ENCODE measurements at places on chromosomes 7 and 10.

DNA sequence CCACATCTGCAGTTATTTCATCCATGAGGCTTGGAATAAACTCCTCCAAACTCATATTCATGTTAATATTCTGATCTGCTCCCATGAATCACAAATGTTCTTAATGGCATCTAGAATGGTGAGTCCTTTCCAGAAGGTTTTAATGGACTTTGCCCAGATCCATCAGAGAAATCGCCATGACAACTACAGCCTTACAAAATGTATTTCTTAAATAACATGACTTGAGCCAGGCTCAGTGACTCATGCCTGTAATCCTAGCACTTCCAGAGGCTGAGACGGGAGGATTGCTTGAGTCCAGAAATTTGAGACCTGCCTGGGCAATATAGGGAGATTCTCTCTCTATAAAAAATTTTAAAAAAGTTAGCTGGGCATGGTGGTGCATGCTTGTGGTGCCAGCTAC is 102.1 kb upstream of the TMEM168 start:
- DNase-seq: peak; percentile 71

GRCh38 chr10:100371482-100372027 is 24.5 kb downstream of the SCD start:
- DNase-seq: no peak

DNA sequence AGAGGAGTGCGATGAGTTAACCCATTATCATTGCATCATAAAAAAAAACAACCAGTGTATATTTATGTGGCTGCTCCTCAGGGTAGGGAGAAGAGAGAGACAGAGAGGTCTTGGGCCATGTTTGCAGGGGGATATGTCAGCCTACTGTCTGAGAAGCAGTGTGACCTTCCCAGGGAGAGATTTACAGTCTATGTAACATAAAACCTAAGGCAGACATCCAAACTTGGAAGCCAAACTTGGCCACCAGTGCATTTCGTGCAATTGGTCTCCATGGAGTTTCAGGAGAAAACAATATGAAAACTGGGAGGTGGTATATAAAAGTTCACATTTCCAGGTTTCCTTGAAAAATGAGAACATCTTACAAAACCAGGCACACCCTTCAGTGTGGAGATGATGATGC is 85.9 kb upstream of the CXCL12 start:
- DNase-seq: no peak

GRCh38 chr7:43242628-43243255 is 130.3 kb downstream of the HECW1 start:
- no peak for DNase-seq

GRCh38 chr7:44541028-44541869 is at the start of gene NPC1L1:
Gene NPC1L1, minus strand, starts transcription at chr7:44541330. Its CDS starts 71 bp downstream, at chr7:44541259.
- no peak for DNase-seq

GRCh38 chr7:123323689-123324088 is 123.9 kb upstream of the SLC13A1 start:
- no peak for DNase-seq

- DNase-seq: no peak
Measured at GRCh38 chr7:129370812-129371211, 63.4 kb upstream of the STRIP2 start.

GRCh38 chr7:116570306-116570705 is 45.5 kb downstream of the CAV1 start:
- DNase-seq: peak; percentile 25

DNA sequence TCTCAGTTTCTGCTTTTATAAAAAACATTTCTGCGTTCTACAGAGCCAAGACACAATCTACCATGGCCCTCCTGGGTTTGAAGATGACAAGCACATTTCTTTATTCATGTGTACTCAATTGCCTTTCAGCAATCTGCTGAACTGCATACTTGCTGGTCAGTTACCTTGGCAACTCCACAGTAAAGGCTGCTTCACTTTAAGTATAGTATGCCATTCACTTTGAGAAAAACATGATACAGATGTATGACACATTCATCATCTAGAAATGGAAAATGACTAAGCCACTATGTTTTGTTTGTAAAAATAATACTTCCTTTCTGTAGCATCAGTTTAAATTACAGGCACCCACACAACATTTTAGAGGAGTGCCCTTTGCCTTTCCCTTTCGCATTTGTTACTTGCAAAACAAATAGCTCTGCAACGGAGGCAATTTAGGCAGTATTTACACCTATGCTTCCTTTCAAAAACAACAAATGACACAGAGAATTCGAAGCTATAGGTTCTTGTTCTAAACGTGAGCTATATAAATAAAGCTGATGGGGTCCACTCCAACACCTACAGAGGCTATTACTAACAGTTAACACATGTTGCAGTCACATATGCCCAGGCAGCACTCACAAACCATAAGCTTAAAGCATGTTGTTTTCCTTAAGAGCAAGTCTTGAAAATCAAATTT is 23.5 kb downstream of the SGCE start:
- peak; percentile 81 for DNase-seq

- no peak for DNase-seq
Measured at GRCh38 chr7:148882841-148883265, 1.2 kb downstream of the EZH2 start.

- DNase-seq: peak; percentile 94
Measured at GRCh38 chr7:103134836-103135554, 13.9 kb downstream of the NAPEPLD start.

DNA sequence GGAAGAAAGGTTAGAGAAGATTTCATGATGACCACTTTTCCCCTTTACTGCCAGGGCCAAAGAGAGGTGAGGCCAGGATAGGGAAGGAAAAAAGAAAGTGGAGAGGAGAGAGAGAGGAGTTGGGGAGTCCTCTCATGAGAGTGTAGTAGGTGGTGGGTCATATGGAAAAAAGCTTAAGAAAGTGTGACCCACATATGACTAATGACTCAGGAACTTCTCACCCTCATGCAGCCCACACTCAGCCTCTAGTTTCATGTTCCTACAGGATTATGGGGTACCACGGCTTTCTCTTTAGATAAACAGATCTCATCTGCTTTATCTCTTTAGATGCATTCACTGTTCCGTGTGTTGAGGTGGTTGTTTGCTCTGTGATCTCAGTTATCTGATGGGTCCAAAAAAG is 462.5 kb upstream of the IGFBP3 start:
- DNase-seq: peak; percentile 66

- no peak for DNase-seq
Measured at GRCh38 chr7:43931346-43931745, 5.1 kb downstream of the UBE2D4 start.

DNA sequence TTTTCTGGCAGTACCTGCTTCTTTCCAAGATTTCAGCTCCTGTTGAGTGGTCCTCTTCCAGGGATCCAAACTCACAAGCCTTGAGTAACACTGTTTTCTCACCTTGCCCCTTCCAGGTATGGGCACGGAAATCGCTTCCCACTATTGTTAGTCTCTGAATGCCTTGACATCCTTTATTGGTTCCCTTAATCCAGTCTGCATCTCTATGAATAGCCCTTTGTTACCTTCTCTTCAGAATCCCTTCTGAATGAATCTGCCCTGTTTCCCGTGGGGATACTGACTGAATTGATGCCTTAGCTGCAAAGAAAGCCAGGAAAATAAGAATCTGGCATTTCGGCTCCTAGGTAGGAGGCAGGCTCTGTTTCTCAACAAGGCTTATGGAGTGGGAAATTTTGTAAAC is 467.7 kb downstream of the PLXNA4 start:
- no peak for DNase-seq

GRCh38 chr10:21675157-21675796 is 141.2 kb downstream of the MLLT10 start:
- peak; percentile 31 for DNase-seq

DNA sequence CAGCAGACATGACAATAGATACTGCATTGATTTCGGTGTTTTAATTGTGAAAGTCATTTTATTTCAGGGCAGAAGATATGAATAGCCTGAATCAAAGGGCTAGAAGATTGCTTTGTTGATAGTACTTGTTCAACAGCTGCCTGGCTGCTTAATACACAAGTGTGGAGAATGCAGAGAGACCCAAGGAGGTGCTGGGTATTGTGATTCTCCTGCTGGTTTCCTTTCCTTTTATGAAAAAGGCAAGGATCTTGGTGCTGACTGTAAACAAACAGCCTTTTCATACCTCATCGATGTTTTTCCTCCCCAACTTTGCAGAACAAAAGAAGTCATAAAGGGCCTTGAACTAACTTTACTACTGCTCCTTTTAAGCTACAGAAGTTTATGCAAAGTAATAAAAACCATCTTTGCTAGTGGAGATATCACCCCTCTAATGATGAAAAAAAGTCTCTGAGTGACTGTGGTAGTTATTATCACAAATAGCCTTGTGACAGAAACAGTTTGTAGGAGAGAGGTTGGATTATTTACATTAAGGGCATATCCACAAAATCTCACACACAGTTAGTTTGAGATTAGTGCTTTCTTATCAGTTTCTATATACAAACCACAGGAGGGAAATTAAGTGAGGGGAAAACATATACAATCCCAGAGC is 800.0 kb downstream of the LRMDA start:
- DNase-seq: no peak

DNA sequence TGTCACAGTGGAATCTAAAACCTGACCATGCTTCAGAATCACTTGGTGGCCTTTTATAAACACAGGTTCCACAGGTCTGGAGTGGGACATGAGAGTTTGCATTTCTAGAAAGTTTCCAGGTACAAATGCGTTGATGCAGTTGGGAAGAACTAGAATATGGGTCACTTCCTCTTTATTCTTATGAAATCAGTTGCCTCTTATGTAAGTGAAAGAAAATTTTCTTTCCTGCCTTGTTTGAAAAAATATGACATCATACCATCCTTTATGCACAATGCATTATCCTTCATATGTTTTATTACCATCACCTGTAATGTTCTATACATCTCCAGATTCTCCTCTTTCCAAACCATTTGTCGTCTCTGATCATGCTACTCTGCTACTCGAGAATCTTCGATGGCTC is 44.0 kb downstream of the PLXNA4 start:
- no peak for DNase-seq

- DNase-seq: no peak
Measured at GRCh38 chr7:77370606-77371005, 45.5 kb downstream of the GSAP start.

- no peak for DNase-seq
Measured at GRCh38 chr10:71772832-71773220, 494 bp downstream of the VSIR start.

GRCh38 chr7:154546946-154547587 is 455.9 kb downstream of the PAXIP1 start:
- DNase-seq: no peak

DNA sequence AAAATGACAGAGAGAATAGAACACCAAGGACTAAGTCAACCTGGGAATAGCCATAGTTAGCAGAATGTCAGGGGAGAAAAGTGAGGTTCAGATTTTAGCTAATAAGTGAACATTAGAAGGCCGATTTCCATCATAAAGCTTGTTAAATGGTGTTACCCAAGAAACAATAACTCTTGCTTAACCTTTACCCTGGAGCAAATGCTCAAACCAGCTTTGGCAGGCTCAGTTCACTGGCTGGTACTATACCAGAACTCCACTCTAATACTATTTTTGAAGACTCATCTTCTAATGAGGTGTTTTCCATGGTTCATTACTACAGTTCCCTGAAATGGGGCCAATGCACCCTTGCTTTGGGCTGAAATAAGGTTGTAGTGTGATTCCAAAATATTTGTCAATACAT is 61.3 kb downstream of the RNLS start:
- no peak for DNase-seq

DNA sequence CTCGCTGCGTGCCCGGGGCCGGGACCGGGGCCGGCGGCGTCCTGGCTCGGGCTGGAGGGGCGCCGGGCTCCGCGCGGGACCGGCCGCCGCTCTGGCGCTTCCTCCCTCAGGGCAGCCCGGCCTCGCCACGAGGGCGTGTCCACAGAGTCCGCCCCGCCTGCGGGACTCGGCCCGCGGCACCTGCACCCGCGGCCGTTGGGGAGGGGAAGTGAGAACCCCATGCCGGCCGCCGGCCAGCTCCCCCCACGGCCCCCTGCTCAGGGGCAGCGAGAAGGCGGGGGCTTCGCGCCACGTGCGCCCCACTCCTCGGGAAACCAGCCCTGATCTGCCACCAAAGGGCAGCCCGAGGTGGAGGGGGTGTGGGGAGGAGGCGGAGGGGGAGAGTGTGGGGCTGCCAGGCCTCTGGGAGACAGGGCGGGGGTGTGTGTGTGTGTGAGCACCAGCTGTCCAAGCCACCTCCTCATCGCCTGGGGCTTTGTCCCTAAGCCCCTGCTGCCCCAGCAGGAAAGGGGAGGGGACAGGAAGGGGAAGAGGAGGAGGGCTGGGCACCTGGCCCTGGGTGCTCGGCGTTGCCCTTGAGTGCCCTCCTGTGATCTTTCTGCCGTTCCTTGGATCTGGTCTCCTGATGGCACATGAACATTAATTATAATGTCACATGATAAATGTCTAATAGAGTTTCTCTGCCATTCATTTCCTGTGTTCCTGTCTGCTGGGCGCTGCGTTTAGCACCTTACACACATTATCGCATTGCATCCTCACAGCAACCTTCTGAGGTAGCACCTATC is at the start of gene PIK3AP1:
Gene PIK3AP1, minus strand, starts transcription at position 93 of the 785 bp plus-strand sequence. CDS start 120 bp downstream, outside the sequence.
- DNase-seq: no peak

DNA sequence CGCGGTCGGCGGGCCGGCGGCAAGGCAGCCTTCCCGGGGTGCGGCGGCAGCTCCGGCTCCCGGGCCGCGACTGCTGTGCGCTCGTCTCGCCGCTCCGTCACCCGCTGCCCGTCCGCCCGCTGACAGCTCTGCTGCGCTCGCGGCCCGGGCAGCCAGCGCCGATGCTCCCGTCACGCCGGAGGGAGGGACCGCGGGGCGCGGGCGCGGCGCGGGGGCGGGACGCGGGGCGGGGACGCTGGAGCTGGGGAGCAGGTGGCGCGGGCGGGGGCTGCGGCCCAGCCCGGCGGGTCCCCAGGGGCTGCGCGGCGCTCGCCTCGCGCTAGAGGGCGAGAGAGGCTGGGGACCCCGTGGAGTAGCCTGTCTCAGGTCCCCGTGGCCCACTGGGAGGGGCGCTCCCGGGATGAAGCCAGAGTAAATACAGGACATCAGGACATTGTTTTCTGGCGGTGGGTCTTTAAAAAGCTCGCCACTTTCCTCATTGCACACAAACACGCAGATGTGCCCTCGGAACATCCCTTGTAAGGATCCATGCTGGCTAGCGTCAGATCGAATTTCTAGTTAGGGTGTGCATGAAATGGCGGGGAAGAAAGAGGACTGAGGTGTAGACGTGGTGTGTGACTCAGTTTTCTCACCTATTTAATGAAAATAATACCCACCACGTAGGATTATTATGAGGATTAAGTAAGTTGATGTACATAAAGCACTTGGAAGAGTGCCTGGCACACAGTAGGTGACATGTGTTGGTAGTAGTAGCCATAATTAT is at the start of gene ELAPOR2:
Gene ELAPOR2, minus strand, starts transcription at position 130 of the 763 bp plus-strand sequence. CDS start 141 bp downstream, outside the sequence.
- DNase-seq: no peak

- DNase-seq: peak; percentile 28
Measured at GRCh38 chr7:113774182-113774807, 144.5 kb downstream of the PPP1R3A start.
